ENCODE measurements at places on chromosomes 7 and 10.
A peak's percentile ranks its signal among the peaks of the same experiment; 100 is the strongest.

DNA sequence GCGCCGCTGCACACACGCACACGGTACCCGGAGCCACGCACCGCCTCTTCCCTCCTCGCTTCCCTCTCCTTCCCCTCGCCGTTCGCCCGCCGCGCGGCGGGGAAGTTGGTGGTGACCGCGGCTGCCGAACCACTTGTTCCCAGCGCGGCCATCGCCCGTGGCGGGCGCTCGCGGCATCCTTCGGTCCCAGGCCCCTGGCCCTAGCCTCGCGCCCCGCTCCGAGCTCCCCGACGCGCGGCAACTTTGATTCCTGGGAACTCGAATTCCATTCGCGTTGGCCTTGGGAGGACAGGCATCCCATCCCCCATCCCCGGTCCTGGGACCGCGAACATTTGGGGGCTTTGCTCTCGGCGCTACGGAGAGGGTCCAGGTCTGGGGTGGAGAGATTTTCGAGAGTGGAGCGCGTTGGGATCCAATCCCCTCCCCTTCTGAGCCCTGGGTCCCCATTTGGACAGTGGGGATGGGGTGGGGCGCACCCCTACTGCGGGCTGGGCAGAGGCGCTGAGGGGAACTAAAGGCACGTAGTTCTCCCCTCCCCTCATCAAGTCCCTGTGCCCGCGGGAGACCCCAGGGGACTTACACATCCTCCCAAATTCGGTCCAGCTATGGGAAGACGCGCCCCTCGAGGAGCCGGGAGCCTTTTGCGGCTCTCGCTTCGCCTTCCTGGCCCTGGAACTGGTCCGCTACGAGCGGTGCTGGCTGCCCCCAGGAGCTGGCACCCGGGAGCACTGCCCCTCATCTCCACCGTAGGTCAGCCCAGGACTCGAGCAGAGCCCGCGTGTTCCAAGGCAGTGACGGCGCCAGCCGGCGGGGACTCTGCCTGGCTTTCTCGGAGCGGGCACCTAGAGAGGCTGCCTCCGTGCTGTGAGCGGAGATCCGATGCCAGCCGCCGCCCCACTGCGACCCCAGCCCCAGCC lies 834 bp downstream of the CDH23 start:
- DNase-seq = no peak

GRCh38 chr10:101061624-101062231 lies at the start of gene KAZALD1:
Gene KAZALD1 (plus strand): TSS chr10:101061989. CDS start chr10:101062593, 604 bp downstream.
- DNase-seq = no peak

- peak; percentile 31 for DNase-seq
Measured at GRCh38 chr7:27739301-27739908, 557 bp upstream of the TAX1BP1 start.

DNA sequence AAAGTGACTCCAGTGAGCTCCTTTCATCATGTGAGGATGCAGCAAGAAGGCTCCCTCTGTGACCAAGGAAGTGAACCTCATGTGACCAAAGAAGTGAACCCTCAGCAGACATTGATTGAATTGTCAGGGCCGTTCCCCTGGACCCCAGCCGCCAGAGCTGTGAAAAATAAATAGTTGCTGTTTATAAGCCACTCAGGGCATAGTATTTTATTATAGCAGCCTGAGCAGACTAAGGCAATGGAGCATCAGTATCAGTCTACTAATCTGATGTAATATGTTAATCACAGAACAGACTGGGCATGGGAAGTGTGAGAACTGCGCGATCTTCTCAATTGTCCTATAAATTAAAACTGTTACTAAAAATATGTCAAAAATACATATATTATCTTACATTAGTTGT lies 384.5 kb upstream of the PRKCQ start:
- no peak for DNase-seq

DNA sequence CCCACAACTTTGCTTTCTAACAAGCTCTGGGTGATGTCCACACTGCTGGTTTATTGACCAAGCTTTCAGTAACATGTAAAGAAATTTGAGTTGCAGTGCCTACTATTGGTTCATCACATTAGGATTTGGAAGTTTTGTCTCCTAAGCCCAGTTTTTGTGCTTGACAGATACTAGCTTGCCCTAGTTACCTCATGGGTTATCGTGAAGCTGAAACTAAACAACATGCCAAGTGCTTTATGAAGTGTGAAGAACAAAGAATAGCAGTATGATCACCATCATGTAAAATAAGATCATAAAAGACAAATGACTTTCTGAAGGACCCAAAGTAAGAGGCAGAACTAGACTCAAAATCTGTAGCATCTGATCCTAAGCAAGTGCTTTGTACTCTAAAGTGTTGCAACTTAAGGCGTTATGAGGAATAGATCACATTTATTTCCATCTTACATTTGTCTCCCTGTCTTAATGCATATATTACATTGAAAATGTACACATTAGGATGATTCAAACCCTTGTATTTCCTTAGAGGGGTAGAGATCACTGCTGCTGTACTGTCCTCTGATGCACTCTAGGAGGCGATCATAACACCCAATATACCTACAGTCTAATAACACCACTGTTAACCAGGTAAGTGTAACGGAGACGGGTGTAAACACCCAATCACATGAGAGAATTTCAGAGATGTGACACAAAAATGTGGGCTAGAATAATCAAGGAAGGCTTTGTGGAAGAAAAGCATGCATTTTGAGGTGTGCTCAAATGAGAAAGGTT lies 71.3 kb downstream of the NRCAM start:
- peak; percentile 20 for DNase-seq

DNA sequence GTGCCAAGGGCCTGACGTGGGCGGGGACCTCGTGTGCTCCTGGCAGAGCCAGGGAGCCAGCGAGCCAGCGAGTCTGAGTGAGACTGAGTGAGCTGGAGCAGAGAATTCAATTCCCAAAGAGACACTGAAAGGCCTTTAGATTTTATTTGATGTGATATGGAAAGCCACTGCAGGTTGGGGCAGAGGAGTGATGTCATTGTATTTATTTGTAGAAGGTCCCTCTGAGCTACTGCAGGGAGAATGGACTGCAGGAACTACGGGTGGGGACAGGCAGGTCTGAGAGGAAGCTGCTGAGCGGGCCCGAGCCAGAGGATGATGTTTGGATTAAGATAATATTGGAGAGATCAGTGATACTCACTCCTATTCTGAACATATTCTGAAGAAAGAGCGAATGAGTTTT lies 445.8 kb upstream of the ANKRD30A start:
- no peak for DNase-seq

GRCh38 chr10:35462491-35462934 lies 126.2 kb downstream of the CCNY start:
- no peak for DNase-seq

DNA sequence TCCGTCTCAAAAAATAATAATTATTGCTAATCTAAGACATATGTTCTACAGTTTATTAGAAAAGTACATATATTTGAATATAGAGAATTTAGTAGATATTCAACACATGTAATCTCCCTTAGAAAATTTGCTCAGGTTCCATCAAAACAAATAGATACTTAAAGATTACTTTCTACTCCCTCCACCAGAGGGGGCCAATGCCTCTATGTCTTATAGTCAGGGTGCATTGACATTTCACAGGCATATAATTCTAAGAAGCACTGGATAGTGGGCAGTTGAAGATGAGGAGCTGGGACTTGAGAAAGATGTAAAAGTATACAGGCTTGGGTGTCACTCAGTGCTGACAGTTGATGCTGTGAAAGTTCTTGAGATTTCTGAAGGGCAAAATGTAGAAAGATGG lies 301.6 kb upstream of the HPS1 start:
- peak; percentile 26 for DNase-seq

DNA sequence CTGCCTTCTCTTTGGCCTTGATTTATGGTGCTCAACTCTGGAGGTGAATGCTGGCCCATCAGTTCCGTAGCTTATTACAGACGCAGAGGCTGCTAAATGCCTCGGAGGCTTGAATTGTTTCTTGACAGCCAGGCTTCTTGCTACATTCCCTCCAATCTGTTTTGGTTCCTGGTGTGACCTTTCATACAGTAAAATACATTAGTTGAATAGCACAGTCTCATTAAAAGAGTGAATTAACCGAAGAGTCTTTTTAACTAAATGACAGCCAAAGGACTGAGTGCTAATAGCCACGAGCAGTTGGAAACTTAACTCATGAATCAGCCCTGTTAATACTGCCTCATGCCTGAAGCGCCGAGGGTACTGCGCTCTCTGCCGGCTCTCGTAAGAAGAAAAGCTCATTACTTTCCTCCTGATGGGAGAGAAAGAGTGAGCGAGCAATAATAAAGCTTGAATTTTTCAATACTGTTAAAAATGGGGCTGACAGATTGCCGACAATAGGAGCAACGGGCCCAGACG lies 236.4 kb upstream of the GPR26 start:
- DNase-seq = no peak

Data from GM13976 (cell line).